SW 1271 (cell line): ENCODE measurements at places on chromosomes 12 and 14.

- DNase-seq: no peak
Measured at GRCh38 chr12:62898526-62898925, 36.4 kb downstream of the PPM1H start.

DNA sequence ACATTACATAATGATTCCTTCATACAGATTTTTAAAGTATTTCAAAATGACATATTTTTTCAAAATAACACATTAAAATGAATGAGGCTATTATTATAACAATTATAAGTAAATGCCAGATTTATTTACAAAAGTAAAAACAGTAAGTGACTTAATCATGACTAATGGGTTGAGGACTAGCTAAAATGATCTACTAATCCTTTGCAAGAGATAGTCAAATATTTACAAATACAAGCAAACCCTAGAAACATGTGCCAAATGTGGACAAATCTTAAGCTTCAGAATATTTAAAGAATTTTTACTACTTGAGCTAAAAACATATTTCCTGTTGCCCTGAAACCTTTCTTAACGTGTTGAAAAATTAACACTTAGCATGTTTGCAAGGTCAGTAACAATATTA is 74.8 kb downstream of the KIF21A start:
- DNase-seq: no peak

DNA sequence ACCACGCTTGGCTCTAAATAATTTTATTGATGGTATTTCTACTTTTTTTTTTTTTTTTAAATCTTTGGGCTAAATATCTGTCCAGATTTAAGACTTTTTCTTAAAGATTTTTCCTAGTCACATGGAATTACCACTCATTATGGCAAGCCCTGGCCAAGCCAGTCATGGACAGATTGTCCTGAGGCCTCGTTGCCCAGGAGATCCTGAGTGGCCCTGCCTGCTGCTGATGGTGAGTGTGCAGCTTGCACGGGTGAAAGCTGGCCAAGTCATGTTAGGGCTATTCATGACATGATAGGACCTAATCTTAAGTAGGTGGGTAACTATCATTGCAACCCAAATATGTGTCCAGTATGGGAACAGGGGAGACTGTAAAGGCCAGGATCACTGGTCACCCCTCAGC is 27.8 kb downstream of the GUCY2C start:
- DNase-seq: no peak

DNA sequence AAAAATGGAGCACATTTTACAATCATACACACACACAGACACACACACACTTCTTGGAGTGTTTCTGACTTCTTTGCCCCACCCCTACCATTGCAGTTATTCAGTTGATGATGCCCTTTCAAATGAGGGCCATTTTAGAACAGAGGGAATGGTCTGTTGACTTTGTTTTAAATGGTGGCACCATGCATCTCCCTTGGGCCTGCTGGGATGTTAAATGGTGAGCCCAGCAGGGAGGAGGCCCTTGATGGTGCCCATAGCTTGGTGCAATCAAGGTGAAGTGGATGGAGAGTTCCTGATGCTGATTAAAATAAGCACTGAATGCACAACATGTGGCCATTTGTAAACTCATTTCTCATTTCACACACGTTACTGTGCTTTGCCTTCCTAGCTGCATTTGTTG is 13.3 kb downstream of the C12orf75 start:
- DNase-seq: no peak

DNA sequence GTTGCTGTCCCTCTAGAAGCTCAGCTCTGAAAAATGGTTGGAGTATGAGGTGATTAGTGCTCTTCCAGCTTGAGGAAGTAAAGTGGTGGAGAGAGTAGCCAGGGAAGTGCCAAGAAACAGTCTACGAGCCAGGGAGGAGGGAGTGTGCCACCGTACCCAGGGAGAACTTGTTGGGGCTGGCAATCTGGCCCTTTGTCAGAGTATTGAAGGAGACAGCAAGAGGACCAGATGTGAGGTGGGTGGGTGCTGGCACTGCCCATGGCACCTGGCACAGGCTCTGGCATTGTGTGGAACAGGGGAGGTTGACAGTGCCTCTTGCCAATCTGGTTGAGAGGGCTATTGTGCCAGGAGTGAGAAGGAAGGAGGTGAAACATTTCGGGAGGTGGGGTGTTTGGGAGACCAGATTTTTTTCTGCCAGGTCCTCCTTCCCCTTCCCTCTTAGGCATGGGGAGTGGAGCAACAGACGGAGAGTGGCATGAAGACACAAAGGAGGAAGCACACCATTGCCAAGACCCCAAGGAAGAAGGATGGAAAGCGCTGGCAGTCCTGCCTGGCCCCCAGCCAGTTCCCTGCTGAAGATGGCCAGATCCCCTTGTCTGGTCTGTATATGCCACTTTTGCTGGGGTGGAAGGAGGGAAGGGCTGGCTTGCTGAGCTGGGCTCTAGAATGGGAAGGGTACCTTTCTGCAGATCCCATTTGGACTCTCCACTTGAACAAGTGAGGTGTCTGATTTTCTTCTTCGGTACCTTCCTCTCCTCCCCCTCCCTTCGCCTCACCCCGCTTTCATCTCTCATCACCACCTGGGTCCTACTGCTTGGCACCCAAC is 37.5 kb downstream of the ZFHX2 start:
- DNase-seq: no peak

- DNase-seq: no peak
Measured at GRCh38 chr12:53172352-53172751, 8.2 kb upstream of the ZNF740 start.

- DNase-seq: no peak
Measured at GRCh38 chr12:82972624-82973023, 285.9 kb downstream of the TMTC2 start.

- DNase-seq: no peak
Measured at GRCh38 chr12:46177837-46178608, 90.8 kb downstream of the SLC38A1 start.

DNA sequence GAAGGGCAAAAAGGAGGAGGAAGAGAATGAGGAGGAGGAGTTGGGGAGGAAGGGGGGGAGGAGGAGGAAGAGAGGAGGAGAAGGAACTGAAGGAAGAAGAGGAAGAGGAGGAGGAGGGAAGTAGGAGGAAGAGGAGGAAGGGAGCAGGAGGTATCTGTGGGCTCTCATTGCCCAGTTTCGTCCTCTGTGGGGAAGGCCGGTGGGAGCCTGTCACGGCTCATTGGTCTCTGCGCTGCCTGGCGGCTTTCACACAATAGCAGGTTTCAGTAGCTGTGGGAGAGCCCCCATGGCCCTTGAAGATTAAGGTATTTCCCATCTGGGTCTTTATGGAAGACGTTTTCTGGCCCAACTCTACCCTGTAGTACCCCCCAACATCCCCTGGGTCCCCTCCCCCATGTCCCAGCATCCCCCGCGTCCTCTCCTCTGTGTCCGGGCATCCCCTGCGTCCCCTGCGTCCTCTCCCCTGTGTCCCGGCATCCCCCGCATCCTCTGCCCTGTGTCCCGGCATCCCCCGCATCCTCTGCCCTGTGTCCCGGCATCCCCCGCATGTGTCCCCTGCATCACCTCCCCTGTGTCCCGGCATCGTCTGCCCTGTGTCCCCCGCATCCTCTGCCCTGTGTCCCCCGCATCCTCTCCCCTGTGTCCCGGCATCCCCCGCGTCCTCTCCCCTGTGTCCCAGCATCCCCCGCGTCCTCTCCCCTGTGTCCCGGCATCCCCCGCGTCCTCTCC is 278.2 kb upstream of the SFSWAP start:
- DNase-seq: no peak

DNA sequence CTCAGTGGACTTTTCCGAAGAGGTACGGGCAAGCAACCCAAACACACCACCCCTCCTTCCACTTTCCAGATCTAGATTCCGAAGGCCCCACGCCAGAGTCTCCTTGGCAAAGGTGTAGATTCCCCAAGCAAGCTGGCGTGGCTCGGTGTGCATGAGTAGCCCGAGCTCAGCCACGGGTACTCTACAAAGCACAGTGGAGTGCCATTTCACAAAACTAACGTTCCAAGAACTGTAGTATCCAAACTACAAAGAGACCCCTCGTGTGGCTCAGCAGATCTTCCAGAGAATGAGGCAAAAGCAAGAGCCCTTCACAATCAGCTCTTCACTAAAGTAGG is 72.1 kb downstream of the FOXN3 start:
- no peak for DNase-seq

- DNase-seq: no peak
Measured at GRCh38 chr12:67593041-67593440, 55.5 kb upstream of the DYRK2 start.

DNA sequence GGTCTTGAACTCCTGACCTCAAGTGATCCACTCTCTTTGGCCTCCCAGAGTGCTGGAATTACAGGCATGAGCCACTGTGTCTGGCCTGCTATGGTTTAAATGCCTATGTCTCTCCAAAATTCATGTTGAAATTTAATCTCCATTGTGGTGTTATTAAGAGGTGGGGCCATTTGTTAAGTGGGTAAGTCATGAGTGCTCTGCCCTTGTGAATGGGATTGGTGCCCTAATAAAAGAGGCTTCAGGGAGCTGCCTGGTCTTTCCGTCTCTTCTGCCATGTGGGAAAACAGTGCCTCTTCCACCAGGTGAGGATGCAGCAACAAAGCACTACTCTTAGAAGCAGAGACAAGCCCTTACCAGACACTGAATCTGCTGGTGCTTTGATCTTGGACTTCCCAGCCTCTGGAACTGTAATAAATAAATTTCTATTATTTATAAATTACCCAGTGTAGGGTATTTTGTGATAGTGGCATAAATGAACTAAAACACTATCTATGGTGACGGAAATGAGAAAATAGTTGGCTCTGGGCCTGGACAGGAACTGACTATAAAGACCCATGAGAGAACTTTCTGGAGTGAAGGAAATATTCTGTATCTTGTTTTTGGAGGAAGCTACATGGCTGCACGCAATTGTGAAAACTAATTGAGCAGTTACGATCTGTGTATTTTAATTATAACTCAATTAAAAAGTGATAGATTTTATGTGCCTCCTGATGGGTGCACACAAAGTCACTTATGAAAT is 12.1 kb upstream of the ATP23 start:
- no peak for DNase-seq

DNA sequence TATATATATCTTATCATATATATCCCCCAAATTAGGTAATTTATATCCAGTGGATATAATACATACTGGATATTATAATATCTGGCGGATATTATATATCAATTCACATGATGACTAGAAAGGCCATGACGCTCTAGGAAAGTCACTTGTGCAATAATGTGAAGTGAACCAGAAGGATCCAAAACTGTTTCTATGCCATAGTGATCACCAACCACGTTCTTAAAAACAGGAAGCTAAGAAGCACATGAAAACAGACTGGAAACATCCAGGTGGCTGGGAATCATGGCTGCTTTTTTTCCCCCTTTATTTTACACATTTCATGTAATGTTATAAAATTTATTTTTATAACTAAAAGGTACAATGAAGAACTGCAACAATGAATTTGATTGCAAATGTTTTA is 1.4 kb downstream of the GUCY2C start:
- DNase-seq: no peak

DNA sequence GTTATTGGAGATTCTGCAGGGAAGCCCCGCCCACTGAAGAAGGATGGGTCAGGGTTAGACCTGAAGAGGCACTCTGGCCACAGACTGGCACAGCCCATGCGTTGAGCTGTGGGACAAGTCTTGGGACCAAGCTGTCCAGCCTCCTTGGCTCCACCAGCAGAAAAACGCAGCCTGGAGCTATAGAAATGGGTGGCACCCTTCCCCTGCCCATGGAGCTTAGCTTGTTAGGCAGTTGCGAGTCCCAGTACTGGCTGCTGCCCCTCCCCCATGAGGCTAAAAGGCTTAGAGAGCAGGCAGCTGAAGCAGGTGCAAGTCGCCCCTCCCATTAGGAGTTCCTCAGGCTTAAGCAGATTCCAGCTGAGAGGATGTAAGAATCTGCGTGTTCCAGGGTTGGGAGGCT is 1124.0 kb upstream of the TMEM132C start:
- DNase-seq: no peak

- no peak for DNase-seq
Measured at GRCh38 chr12:27924350-27925135, 48.0 kb downstream of the PTHLH start.

DNA sequence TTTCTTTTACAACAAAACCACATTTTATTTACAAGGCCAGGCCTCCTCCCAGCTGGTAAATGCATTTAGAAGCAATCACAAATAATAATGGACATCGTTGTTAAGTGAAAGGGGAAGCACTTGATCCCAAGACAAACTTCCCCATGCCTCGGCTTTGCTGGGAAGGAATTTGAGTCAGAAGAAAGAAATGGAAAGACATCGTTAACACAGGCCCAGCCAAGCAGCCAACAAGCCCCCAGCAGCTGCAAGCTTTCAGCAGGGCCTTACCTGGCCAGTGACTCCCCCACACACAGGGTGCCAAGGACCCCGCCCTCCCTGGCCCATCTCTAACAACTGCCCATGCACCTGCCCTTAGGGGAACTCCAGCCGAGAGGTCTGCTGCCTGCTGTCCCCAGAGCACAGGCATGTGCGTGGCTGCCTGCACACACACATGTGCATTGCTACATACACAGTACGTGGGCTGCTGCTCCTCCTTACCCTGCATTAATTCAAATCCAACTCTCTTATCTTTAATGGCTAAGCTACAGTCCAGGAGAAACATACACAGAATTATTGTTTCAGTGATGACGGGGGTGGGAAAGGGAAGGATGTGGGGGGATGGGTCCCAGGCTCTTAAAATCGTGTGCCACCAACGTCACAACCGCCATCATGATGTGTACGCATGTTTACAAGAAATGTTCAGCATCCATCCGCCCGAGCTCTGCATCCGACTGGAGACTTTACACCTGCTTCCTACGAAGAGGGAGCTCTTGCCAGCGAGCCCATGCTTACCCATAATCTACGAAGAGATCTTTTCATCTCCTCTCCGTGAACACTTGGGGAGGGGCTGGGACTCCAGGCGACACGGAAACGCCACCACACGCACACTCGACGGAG is 9.8 kb downstream of the BCL11B start:
- DNase-seq: no peak

DNA sequence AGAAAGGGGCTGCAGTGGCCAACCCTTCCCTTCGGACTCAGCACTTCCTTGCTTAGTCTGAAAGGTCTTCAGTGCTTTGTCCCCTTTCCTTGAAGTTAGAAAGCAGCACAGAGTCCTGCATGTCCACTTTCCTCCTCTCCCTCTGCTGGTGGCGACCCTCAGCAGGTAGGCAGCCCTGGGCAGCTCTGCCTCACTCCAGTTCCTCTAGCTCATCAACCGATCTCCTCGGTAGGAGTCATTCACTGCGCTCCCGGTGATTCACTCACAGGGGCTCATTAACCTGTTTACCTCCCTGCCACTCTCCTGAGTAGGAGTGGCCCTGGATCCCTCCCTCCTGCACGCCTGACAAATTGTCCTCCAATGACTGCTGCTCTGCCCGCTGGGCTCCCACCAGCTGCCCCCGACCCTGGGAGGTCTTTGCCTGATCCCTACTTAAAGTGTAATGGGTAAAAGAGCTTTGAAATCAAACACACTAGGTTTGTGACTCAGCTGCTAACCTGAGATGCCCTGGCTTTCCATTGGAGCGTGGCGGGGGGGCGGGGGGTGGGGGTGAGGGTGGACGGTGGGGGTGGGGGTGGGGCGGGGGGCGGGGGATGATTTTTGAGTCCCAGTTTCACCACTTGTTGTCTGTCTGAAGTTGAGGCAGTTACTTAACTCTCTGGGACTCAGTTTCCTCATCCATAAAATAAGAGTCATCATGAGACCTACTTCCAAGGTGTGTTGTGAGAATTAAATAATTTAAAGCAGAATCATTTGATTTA is 4.2 kb downstream of the SCNN1A start:
- peak; percentile 70 for DNase-seq

GRCh38 chr12:89797436-89797835 is 88.8 kb upstream of the ATP2B1 start:
- DNase-seq: no peak
